ENCODE measurements at places on chromosomes 12 and 14.

DNA sequence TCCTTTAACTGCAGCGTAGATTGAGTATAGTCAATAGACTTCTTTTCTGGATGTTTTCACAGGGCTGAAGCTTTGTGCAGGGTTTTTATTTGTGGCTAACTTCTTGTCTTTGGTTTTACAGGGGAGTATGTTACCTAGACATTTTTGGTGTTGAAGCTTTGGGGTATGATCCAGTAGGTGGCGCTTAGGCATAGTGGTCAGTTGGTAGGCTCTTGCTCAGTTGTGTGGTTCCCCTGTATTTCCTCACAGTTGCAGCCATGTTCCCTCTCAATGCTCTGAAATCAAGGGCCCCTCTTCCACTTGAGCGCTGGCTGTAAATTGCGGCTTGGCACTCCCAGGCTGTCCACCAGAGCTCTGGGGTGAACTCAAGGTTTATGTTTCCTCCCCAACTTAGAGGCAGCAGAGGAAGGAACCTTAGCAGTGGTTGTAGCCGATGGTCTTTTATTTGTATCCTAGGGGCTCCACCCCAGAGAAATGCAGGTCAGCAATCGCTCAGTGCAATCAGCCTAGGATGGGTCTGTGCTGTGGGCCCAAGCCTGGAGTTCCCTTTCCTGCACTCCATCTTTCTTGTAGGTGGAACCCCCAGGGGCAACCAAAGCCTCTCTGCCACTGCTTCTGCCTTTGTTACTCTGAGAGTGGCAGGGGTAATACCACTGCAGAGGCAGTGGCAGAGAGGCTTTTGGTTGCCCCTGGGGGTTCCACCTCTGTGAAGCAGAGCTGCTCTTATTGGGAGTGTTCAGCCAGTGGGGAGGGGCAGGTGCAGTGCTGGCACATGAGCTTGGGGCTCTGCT lies 55.1 kb downstream of the CMAS start:
- DNase-seq, result no peak

GRCh38 chr12:27309293-27309994 lies 23.2 kb upstream of the BMAL2 start:
- no peak for DNase-seq

- DNase-seq, result no peak
Measured at GRCh38 chr12:101857043-101857558, 20.3 kb upstream of the DRAM1 start.

- no peak for DNase-seq
Measured at GRCh38 chr12:20475542-20475941, 107.2 kb downstream of the PDE3A start.

- DNase-seq, result no peak
Measured at GRCh38 chr14:94876306-94876705, 106.4 kb upstream of the GSC start.

GRCh38 chr12:53258541-53259539 lies 9.3 kb upstream of the ESPL1 start:
- DNase-seq, result no peak

DNA sequence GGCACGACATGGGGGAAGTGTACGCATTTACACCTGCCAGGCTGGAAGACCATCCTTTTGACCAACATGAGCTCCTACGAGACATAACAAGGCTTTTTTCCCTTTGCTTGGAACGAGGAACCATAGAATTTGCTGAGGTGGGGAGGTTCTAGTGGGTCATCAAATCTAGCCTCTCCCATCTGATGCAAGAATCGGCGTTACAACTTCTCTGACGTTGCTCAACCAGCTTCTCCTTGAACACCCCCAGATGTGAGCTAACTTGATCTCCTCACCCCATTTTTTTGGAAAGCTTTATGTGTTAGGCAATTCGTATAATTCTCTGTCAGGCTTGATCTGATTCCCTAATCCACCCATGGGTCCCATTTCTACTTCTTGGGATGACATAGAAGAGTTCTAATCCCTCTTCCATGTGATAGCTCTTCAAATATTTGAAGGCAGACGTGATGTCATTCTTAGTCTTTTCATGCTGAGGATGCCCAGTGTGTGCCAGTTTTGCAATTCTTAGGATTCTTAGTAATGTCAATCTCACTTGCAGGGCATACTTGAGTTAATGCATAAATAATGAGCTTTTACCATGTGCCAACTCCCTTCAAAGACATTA lies 163.6 kb upstream of the PARP11 start:
- DNase-seq, result no peak

DNA sequence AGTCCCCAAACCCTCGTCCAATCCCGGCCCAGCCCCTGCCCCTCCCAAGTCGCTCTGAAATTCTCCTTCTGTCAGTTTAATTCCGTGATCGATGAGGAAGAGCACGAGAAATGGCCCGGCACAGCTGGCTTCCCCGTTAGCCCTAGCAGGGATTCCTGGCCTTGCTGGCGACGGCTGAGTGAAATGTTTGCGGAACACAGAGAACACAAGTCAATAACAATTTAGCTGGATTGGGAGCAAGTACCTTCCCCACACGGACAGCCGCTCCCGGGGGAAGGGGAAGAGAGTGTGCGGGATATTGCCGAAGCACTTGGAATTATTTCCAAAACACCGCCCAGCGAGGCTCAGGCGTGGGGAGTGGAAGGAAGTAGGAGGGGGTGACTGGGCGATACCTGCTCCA lies 134.6 kb downstream of the RBM19 start:
- DNase-seq, result no peak

- no peak for DNase-seq
Measured at GRCh38 chr12:50638482-50638880, 125.4 kb upstream of the ATF1 start.

DNA sequence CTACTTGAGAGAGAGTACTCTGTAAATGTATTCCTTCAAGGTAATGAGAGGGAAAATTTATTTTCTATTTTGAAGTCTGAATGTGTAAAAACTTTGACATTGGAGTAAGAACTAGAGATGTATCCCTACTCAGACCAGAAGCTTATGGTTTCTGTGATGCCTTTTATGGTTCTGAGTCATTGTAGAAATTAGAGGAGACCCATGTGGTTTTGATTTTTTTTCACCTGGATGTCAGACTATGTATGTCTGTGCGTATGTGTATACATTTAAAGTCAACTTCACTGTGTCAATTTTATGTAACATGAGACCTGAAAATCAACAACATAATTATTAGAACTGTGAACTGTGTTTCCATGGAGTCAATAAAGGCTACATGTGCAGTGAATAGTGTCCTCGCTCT lies 302.0 kb downstream of the TRHDE start:
- DNase-seq, result no peak

DNA sequence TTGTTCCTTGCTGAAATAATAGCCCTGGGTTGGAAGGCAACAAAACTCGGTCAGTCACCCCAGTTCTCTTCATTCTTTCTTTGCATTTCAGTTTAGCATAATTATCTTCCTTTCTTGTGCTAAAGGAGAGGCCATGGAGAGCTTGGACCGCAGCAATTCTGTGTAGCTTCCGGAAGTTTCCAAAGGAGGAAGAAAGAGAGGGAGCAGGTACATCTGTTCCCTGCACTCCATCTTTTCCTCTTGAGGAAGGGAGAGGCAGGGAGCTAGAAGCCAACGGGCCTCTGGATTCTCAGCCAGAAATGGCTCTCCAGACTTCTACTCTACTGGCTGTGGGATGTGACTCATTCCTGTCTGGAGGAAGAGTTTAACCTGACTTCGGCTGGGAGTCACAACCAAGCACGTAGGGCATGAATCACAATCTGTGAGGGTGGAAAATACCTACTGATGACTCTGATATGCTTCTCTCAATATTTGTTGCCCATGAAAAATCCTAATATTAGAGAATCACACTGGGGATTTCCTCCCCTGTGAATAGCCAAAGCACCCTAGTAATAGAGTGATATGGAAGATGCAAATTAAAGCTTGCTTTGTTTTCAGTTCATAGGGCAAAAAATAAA lies 17.0 kb downstream of the ANO6 start:
- no peak for DNase-seq
